Breast epithelium (tissue), 4 donors: ENCODE measurements at places on chromosomes 3 and 15.

DNA sequence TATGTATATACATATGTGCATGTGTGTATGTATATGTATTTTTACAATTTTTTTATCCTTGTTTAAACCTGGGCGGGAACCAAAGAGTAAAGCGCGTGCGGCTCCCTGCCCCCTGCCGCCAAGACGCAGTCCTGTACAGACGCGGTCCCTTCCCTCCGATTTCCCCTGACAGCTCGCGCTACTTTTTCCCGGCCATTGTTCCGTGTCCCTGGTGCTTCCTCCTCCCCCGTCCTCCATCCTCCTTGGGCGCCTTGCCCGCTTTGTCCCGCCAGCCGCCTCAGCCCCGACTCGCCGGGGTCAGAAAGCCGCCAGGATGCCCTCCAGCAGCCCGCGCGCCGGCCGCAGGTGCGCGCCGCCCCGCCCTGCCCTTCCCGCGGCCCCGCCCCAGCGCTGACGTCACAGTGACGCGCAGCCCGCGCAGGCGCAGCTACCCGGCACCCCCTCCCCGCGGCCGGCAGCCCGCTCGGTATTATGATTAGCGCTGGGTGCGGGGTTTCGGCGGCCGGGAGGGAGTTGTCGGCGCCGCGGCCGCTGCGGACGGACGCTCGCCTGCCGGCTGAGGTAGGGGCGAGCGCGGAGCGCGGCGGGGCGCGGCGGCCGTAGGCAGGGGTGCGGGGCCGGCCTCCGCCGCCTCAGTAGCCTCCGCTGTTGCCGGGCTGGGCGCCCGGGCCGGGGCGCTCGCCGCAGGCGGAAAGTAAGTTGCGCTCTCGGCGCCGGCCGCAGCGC, at the start of gene SNRK:
SNRK (plus strand) TSS at position 426 of the 726 bp plus-strand sequence. CDS start 16,664 bp downstream, outside the sequence.
- no peaks in the 10 kb centered on the region for H3K4me1 ChIP-seq
- DNase-seq = peak; percentile 75
- H3K36me3 ChIP-seq = no peaks in the 10 kb centered on the region
- H3K27me3 ChIP-seq = no peaks in the 10 kb centered on the region
- H3K4me3 ChIP-seq = peak within 1 kb of the TSS; percentile 87

GRCh38 chr15:90022905-90023700, 22.0 kb downstream of the ZNF710 start:
- H3K4me1 ChIP-seq = no peaks in the 10 kb centered on the region
- no peak overlapping the region for H3K4me3 ChIP-seq
- no peak overlapping the region for H3K27ac ChIP-seq

- no peaks in the 10 kb centered on the region for H3K4me1 ChIP-seq
- H3K27me3 ChIP-seq = no peaks in the 10 kb centered on the region
- no peak for DNase-seq
- H3K4me3 ChIP-seq = no peak overlapping the region
These were observed 259.1 kb downstream of the OPA1 start for GRCh38 chr3:193851941-193852674.

DNA sequence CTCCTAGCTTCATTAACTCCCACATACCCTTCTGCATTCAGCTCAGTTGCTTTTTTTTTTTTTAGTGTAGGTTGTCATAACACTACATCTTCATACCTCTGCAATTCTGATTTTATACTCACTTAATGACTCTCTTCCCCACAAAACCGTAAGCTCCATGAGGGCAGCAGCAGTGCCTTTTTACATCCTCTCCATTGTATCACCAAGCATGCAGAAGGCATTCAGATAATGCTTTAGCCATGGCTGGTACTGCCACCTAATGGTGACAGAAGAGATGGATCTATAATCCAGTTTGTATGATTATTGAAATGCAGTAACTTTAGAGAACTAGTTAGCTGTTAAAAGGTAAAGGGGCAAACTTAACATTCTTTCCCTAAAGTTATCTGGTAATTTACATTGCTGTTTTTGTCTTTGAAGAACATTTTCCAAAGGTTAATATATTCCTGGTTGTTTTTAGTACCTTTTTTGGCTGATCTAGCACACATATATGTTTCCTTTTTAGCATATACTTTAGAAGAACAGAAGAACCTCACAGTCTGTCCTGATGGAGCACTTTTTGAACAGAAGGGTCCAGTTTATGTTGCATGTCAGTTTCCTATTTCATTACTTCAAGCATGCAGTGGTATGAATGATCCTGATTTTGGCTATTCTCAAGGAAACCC, 36.8 kb downstream of the ATP1B3 start:
- no peak overlapping the region for H3K27ac ChIP-seq
- no peaks in the 10 kb centered on the region for H3K36me3 ChIP-seq
- DNase-seq = no peak
- H3K4me3 ChIP-seq = no peak overlapping the region

- H3K4me3 ChIP-seq = no peak overlapping the region
- no peaks in the 10 kb centered on the region for H3K27me3 ChIP-seq
- no peak for DNase-seq
- no peak overlapping the region for H3K27ac ChIP-seq
These were observed 69.3 kb downstream of the RAB11A start for GRCh38 chr15:65938604-65939003.

GRCh38 chr3:18354701-18355100, 70.4 kb downstream of the SATB1 start:
- no peaks in the 10 kb centered on the region for H3K27me3 ChIP-seq
- no peak for DNase-seq
- H3K4me3 ChIP-seq = no peak overlapping the region
- no peaks in the 10 kb centered on the region for H3K36me3 ChIP-seq
- H3K4me1 ChIP-seq = no peaks in the 10 kb centered on the region

DNA sequence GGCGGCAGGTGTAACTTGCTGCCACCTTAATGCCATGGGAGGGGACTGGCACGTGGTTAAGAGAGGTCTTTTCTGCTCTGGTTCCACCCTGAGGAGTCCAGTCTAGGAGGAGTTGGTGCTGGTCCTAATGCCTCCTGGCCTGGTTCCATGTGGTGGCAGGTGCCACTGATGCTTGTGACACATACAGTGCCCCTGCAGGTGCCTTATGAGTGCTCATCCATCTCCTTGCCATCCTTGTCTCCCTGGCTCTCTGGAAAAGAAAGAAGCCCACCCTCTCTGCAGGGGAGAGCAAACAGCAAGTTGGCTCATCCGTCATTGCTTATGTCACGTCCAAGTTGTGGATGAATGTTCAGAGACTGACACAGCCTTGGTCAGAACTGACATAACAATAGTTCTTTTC, 175.8 kb upstream of the DPH6 start:
- DNase-seq = no peak
- H3K27me3 ChIP-seq = no peaks in the 10 kb centered on the region
- no peak overlapping the region for H3K4me3 ChIP-seq
- no peak overlapping the region for H3K27ac ChIP-seq
